ENCODE measurements at places on chromosomes 5 and 9.

DNA sequence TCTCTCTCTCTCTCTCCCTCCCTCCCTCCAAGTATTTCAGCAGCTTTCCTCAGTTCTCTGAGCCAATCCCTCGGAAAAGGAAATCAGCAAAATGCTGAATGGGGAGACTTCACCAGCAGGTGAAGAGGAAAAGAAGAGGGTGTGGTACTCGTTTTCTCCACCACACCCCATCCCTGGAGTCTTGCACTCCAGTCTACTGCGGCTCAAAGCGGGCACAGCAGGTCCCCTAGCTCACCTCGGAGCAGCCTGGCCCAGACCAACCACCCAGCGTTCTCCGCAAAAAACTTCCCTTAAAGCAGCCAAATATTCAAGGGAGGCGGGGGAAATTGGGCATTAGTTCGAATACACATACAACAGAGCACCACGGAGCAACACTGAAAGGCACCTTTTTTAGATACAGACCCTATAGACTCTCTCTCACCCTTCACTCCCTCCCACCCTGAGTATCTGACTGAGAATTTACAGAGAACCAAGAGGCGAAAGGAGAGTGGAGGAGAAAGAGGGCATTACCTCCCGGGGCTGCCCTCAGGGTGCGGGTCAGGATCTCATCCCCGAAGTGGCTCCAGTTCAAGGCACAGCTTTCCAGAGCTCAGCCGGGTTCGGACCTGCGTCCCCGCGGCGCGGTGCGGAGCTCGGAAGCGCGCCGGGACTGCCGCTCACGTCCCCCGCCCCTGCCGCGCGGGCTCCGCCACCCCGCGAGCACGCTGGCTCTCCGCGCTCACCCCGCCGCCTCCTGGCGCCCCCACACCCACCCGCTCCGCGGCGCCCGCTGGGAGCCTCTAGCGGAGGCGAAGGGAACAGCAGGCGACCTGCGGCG lies 1638.5 kb upstream of the C9orf72 start:
- DNase-seq: peak; percentile 61

- DNase-seq: no peak
Observed at GRCh38 chr5:103259705-103260355, 1.3 kb downstream of the MACIR start.

DNA sequence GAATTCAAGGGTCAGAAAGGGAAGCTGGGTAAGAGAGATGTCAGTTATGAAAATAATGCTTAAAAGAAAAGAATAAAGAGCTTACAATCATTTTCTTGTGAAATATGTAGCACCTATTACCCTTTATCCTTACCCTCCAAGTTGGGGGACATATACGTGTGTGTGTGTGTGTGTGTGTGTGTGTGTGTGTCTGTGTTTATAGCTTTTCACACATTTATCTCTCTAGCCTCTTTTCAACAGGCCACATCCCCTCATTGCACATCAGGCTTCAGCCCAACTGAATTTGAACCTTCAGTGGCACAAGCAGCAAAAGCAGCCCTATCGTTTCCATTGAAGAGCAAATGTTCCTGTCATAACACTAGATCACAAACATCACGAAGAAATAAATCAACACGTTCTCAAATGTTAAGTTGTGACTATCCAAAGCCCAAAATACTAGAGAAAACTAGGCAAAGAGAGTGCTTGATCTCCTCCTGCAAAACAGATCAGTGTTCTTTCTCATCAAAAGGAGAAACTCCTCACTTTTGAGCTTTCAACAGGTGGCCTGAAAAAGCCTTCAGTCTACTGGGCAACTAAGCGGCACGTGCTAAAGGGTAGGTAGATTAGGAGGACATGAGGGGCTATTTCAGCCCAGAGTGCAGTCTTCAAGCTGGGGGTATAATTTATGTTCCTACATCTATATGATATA lies 416.4 kb downstream of the EFNA5 start:
- DNase-seq: no peak

DNA sequence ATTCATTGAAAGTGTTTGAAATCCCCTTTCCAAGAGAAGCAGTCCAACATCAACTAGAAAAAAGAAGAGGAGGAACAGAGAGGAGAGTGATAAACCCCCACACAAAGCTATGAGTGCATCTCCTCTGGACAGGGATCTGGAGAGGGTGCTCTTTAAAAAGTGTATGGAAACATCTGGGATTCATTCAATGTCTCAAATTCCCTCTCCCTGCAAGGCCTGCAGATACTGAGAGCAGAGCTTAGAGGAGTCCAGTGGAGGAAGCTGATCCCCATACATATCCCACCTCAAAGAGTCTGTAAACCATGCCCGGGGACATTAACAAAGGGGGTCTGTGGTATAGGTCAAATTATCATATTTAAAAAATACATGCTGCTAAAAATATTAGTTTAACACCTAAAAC lies 2.2 kb downstream of the SPOCK1 start:
- DNase-seq: no peak

GRCh38 chr5:51033215-51033614 lies 350.0 kb upstream of the ISL1 start:
- DNase-seq: no peak

DNA sequence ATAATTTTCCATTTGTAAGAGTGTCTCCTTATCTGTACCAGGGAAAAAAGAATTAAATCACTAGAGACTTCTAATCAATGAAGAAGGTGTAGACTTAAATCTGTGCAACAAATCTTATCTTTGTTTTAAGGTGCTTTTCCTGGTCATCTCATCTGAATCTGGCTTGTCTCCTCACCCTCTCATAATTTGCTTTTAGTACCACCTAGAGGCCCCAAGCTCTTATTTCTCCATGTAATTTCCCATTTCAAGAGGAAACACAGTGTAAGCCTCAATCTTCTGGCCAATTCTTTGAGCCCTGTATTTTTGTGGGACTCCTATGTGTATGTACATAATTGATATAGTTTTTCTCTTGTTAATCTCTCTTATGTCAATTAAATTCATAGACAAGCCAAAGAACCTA lies 1975.3 kb upstream of the CDH6 start:
- no peak for DNase-seq
